Left cardiac atrium (tissue), 4 donors: ENCODE measurements at places on chromosomes 12 and 14. TPM values are rescaled to one million over a fixed set of nuclear protein-coding genes. Genes with fewer than 3 reads are reported as not detected.

The SLCO1A2 gene
- not detected for total RNA-seq

The SINHCAF gene
- total RNA-seq, result 26.0 TPM

The VAMP1 gene
- total RNA-seq, result 3.6 TPM

The LRRK2 gene
- total RNA-seq, result 7.7 TPM

The FOXA1 gene
- total RNA-seq, result not detected

The SYT1 gene
- 0.68 TPM for total RNA-seq

The SLC7A8 gene
- 8.7 TPM for total RNA-seq

The CMTM5 gene
- 0.44 TPM for total RNA-seq

The LRTM2 gene
- not detected for total RNA-seq

The KLRF2 gene
- not detected for total RNA-seq

The CD4 gene
- total RNA-seq, result 24.2 TPM

The RPGRIP1 gene
- 0.38 TPM for total RNA-seq

The PTPN21 gene
- total RNA-seq, result 33.5 TPM

The CFL2 gene
- total RNA-seq, result 356 TPM

The NKX2-8 gene
- not detected for total RNA-seq

The CISTR gene
- total RNA-seq, result 1.9 TPM

The KRT72 gene
- not detected for total RNA-seq

The KRT74 gene
- not detected for total RNA-seq

The RNFT2 gene
- 1.6 TPM for total RNA-seq

The OTUB2 gene
- 0.56 TPM for total RNA-seq

The LMO3 gene
- 4.2 TPM for total RNA-seq

The NOPCHAP1 gene
- 10.5 TPM for total RNA-seq

The PPP1R1A gene
- total RNA-seq, result 71.0 TPM

The CDCA3 gene
- not detected for total RNA-seq
